ENCODE measurements at places on chromosomes 6 and 20.

DNA sequence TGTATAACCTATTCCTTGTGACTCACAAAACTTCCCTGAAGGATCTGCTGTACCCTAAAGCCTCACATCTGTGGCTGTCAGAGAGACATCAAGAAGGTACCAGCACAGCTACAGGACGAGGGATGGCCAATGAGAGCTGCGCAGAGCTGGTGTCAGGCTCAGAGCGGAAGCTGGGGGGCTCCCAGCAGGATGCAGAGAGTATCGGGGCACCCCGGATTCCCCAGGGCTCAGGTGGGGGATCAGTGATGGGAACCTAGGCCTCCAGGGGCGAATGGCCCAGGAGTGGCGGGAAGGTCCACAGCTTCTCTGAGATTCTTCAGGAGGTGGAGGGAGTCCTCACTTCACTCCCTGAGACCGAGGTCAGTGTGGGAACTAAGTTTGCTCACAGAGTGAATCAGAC lies 30.9 kb upstream of the SMOC2 start:
- no peak for DNase-seq

GRCh38 chr6:6538261-6538660 lies 50.3 kb upstream of the LY86 start:
- no peak for DNase-seq

DNA sequence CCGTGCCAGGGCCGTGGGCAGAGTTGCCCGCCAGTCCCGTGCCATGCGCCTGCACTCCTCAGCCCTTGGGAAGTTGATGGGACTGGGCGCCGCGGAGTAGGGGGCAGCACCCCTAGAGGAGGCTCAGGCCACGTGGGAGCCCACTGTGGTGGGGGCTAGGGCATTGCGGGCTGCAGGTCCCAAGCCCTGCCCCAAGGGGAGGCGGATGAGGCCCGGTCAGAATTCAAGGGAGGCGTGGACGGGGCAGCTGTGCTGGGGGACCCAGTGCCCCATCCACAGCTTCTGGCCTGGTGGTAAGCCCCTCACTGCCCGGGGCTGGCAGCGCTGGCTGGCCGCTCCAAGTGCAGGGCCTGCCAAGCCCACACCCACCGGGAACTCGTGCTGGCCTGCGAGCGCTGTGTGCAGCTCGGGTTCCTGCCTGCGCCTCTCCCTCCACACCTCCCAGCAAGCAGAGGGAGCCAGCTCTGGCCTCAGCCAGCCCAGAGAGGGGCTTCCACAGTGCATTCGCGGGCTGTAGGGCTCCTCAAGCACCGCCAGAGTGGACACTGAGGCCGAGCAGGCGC lies 317.8 kb downstream of the HAO1 start:
- no peak for DNase-seq

GRCh38 chr6:155075930-155076695 lies 81.0 kb downstream of the TIAM2 start:
- no peak for DNase-seq

GRCh38 chr6:121794630-121795029 lies 359.2 kb downstream of the GJA1 start:
- DNase-seq = no peak

- DNase-seq = no peak
Observed at GRCh38 chr6:158597565-158597964, 37.7 kb downstream of the TMEM181 start.

DNA sequence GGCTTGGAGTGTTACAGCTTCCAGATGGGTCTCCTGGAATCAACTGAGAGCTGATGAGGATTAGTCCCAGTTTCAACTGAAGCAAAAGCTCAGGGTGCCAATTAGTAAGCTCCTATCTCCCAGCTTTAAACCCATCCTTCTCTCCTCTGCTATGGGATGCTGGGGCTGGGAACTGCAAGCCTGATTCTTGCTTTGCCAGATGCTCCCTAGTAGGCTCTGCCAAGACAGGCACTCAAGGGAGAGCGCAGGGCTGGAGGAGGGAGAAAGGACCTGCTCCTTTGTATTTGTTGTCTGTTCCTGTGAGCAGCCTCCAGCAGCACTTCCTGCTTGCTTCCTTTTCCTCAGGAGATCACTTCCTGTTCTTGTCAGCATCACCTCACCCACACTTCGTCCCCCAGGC lies 309.7 kb downstream of the KIF16B start:
- no peak for DNase-seq

- DNase-seq = no peak
Observed at GRCh38 chr6:15026832-15027231, 219.0 kb upstream of the JARID2 start.

GRCh38 chr20:9742821-9743220 lies 96.1 kb downstream of the PAK5 start:
- DNase-seq = no peak

- no peak for DNase-seq
Observed at GRCh38 chr20:62269378-62269777, 31.1 kb downstream of the OSBPL2 start.

DNA sequence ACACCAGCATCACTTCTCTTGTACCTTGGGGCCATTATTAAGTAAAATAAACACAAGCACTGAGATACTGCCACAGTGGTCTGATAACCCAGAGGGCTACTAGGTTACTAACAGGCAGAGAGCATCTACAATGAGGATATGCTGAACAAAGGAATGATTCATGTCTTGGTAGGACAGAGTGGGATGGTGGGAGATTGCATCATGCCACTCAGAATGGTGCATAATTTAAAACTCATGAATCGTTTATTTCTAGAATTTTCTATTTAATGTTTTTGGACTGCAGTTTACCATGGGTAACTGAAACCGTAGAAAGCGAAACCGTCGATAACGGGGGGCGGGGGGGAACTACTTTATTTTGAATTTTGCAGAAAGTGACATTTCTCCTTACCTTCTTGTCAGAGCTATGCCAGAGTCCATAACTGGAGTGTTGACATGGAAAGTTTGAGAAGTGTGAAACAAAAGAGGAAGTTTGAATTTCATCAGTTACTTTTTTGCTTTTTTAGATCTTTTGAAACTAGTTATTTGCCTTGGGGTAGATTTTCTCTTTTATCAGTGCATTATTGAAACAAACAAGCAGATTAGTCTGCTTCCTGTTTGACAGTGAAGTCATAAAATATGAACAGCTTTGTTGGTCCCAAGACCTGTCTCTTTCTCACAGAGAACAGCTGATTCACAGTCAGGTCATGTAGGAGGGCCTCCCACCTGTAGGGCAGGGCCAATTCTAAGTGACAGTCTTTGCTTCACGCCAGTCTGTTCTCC lies 124.9 kb downstream of the KLHL32 start:
- no peak for DNase-seq

DNA sequence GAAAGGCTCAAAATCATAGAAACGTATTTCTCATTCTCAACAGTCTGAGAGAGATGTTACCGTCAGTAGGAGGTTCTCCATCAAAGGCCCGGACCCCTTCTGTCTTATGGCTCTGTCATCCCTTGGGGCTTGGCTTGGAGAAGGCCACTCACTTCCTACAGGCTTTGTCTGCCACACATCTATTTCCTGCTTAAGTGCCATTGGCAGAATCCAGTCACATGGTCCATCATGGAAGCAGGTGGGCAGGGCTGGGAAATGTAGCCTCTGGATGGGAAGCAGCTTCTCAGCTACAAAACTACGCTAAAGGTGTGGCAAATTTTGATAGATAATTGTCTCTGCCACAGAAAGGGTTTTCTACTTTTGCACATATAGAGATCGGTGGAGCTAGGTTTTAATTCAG lies 12.6 kb upstream of the ZFP64 start:
- DNase-seq = no peak

DNA sequence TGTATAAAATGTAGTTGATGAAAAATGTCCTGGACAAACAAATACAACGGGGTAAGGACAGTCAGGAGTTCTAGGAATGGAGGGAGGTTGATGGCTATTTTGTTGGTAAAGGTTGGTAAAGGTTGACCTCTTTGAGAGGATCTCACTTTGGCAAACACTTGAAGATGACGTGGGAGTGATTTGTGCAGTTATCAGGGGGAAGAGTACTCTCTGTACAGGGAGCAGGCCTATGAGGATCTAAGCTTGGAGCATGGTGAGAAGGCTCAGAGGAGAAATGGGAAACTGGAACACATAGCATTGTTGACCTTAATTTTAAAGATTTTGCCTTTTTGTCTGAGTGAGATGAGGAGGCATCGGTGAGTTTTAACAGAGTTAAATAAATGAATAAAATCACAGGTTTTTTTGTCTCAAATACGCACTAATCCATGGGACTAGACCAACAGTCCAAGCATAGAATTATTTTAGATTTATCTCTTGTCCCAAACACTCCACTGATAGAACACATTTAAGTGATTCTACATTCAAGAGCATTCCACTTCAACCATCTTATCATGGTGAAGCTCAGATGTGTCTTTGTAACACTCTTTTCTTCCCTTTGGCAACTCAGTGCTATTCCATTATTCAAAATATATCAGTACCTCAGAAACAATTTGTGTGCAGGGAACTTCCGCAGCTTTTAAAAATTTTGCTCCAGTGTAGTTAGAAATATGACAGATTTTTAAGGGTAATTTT lies 5.7 kb downstream of the LAMA2 start:
- DNase-seq = no peak

DNA sequence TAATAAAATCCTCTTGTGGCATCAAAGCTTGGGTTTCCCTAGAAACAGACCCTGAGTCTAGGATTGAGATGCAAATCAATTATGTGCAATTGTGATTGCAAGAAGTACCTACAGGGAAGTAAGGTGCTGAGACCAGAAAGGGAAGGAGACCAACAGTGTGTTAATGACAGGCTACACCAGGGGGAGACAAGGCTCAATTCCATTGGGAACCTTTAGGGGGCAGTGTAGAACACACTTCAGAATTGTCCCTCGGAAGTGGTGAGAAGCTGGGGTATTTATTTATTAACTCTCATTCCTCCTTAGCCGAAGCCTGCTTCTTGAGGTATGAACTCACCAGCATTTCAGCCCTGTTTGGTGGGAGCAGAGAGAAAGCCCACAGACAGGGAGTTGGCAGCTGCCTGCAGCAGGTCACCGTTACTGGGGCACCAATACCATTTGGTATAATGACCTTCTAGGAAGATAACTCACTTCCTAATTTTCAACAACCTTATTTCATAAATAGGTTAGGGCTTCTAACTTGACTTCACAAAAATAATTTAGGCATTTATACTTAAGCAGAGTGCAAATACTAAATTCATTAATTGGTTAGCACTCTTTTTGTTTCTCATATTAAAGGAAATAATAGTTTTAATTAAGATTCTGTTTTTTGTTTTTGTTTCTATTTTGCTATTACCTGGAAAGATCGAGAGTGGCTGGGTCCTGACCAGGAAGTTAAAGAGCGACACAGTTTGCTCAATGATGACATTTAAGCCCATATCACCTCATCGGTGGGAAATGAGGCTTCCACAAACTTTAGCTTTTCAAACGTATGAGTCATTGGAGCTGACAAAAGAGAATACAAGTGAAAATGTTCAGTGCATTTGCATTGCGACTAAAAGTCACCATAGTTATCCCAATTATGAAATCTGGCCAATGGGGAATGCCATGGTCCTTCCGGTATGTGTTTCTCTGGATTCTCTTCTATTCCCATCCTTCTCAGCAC lies 94.8 kb downstream of the BTBD3 start:
- no peak for DNase-seq

GRCh38 chr20:45781391-45781931 lies 10.2 kb downstream of the WFDC3 start:
- no peak for DNase-seq

- DNase-seq = no peak
Observed at GRCh38 chr6:5718231-5718947, 288.3 kb downstream of the NRN1 start.

- no peak for DNase-seq
Observed at GRCh38 chr6:105204331-105204730, 24.5 kb upstream of the POPDC3 start.

GRCh38 chr20:62065674-62066338 lies at the start of gene TAF4:
TSS of gene TAF4 (minus strand) at chr20:62065881. CDS start at chr20:62065810, 71 bp downstream.
- peak; percentile 85 for DNase-seq

GRCh38 chr20:44400970-44401769 lies 45.7 kb downstream of the HNF4A start:
- DNase-seq = no peak

DNA sequence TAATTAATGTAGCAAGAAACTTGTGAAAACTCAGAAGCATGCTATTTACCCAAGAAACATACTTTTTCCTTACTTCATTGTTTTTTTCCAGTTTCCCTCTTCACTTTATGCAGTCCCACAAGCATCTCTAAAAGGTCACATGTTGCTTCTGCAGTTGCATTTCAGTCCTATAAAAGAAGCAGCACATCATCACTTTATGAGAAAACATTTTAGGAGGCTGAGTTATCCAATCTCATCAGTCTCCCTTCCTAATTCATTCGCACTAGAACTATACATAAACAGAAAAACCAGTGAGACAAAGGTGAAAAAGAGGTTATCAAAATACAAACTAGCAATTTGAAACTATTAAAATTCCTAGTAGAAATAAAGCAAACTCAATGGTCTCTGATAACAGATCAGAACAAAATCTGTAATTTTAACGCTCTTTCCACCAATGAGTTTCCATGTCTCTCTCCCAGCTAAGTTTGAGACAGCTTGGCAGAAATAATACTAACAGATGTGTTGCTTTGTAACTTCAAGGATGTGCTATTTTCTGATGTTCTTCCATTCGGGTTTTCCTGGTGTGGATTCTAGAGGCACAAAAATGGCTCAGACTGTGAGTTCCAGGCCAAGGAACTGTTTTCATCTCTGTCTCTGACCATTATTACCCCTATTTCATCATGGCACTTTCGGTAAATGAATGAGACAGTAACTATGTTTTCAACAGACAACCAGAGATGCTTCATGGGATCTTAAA lies 48.4 kb downstream of the ZHX3 start:
- no peak for DNase-seq

DNA sequence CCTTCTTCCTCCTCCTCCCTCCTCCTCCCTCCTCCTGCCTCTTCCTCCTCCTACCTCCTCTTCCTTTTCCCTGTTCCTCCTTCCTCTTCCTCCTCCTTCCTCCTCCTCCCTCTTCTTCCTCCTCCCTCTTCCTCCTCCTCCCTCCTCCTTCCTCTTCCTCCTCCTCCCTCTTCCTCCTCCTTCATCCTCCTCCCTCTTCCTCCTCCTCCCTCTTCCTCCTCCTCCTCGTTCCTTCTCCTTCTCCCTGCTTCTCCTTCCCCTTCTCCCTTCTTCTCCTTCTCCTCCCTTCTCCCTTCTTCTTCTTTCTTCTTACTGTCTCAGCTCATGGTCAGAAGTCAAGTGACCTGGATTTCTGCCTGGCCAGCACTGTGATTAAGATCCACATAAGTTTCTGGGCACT lies 7.7 kb downstream of the MAS1 start:
- DNase-seq = no peak

GRCh38 chr6:92404281-92404680 lies 1015.1 kb downstream of the EPHA7 start:
- no peak for DNase-seq

DNA sequence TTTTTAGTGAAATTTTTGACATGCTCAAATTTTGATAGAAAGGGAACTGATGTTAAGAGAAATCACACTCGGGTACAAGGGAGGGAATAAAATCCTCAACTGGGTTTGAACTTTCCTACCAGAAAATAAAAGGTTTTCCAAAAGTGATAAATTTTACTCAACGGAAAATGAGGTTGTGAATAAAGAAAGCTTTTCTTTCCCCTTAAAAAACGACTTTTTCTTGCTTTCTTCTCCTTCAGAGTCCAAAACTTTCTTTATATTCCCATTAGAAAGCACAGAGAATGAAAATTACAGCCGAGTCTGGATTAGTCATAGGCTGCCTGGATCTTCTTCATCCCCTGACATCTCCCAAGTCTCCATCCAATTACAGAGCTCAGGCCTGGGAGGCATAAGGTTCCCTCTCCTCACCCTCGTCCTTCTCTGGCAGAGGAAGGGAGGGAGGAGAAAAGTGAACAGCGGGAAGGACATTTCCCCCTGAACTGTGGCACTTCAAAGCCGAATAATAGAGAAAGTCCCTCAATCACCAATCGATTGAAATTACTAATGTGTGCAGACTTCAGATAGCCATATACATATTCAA lies 28.1 kb upstream of the QKI start:
- no peak for DNase-seq

Measured in T-helper 1 cell (primary cell).